Left ventricle myocardium superior (tissue), 1 donor: ENCODE measurements at places on chromosomes 13 and 19. TPM values are rescaled to one million over a fixed set of nuclear protein-coding genes. Genes with fewer than 3 reads are reported as not detected.
A peak's percentile ranks its signal among the peaks of the same experiment; 100 is the strongest.

GRCh38 chr19:38734426-38735256 is 9.6 kb downstream of the CAPN12 start:
- DNase-seq: no peak

DNA sequence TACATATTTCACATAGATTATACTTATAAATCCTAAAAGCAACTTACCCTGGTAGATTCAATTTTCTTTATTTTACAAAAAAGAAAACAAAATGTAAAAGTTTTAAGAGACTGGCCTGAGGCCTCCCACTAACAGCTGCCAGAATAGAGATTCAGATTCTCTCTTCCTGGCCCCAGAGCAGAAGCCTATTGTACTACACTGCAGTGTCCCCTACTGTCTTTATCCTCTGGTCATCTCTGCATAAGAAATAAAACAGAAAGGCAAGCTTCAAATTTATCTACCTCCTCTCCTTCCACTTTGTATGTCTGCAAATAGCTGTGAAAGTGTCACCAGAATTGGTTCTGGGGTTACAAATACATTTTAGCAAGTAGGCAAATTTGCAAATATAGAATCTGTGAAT is 1004.1 kb upstream of the PCDH9 start:
- DNase-seq: no peak

- DNase-seq: peak; percentile 76
Measured at GRCh38 chr19:15331419-15332310, 674 bp downstream of the BRD4 start.

Gene MAST1
- 0.12 TPM for total RNA-seq

- DNase-seq: no peak
Measured at GRCh38 chr13:59891053-59891452, 272.7 kb downstream of the DIAPH3 start.

DNA sequence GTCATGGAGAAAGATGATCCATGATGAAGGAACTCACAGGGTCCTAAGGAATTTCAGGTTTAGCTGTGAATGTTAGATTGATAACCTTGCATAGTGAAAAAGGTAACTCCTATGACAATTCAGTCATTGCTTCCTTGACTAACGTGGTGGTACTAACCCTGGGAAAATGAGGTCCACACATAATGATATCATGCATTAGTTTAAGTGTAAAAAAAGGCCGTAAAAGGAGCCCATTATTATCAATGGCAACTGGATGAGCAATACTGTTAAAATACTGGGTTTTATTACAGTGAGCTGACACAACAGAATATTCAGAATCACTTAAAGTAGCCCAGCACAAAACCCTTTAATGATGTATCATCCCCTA is 515.4 kb downstream of the DCT start:
- no peak for DNase-seq

GRCh38 chr19:12035220-12036172 is at the start of gene ZNF433:
TSS of gene ZNF433 (minus strand) at chr19:12035679. CDS start at chr19:12035539, 140 bp downstream.
- DNase-seq: peak; percentile 98

Gene KIR2DL3
- not detected for total RNA-seq

DNA sequence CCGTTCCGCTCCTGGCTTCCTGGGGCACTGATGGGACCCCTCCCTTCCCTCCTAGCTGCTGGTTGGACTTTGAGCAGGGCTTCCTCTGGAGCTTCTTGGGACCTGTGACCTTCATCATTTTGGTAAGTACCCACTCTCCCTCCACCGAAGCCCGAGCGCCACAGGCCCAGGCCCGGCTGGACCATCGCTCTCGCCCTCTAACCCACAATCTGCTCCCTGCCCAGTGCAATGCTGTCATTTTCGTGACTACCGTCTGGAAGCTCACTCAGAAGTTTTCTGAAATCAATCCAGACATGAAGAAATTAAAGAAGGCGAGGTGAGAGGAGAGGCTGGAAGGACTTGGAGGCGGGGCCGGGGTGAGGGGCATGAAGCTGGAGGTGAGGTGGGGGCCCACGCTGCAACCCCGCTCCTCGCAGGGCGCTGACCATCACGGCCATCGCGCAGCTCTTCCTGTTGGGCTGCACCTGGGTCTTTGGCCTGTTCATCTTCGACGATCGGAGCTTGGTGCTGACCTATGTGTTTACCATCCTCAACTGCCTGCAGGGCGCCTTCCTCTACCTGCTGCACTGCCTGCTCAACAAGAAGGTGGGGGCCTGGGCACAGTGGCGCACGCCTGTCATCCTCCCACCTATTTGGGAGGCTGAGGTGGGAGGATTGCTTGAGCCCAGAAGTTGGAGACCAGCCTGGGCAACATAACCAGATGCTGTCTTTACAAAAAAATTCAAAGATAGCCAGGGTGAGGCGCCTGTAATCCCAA is 12.3 kb downstream of the DDX39A start:
- DNase-seq: peak; percentile 38
